ENCODE measurements at places on chromosomes 2 and 18.

DNA sequence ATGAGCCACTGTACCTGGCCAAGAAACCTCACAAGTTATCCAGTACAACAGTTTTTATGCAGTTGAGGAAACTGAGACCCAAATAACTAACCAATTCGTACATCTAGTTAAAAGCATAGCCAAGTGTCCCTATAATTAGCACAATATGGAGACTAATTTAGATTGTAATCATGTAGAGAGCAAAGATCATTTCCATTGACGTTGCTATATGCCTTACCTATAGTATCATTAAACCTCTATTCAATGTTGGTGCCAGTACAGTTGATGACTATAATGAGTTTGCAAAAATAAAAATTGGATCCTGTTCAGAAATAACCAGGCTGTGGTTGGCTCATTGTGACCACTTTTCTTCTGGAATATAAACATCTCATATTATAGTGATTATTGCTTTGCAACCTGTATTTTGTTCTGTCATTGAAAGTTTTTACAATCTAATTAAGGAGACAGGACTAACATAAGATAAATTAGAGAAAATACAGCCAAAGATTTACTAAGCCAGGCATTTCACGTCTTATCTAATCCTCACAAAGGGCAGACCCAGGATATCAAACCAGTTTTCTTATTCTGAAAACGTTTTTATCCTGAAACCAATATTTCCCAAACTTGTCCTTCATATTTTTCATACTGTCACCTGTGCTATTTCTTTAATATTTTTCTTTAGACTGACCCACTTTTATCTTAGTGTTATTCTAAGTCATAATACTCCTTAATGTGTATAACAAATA lies 130.0 kb upstream of the STON1 start:
- DNase-seq: no peak

DNA sequence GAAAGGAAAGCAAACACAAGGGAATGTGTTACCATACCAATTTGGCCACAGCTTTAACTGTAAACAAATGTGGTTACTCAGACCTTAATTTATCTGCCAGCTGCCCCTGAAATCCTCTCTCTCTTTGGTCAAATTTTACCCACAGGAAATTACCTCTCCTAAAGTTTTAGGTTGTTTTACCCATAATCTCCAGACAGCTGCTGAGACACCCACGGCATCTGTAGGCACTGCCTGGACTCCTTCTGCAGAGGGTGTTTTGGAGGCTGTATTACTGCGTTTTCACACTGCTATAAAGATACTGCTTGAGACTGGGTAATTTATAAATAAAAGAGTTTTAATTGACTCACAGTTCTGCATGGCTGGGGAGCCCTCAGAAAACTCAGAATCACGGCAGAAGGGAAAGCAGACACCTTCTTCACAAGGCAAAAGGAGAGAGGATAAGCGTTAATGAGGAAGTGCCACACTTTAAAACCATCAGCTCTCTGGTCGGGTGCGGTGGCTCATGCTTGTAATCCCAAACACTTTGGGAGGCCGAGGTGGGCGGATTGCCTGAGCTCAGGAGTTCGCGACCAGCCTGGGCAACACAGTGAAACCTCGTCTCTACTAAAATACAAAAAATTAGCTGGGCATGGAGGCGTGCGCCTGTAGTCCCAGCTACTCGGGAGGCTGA lies 677.5 kb upstream of the FSHR start:
- no peak for DNase-seq

DNA sequence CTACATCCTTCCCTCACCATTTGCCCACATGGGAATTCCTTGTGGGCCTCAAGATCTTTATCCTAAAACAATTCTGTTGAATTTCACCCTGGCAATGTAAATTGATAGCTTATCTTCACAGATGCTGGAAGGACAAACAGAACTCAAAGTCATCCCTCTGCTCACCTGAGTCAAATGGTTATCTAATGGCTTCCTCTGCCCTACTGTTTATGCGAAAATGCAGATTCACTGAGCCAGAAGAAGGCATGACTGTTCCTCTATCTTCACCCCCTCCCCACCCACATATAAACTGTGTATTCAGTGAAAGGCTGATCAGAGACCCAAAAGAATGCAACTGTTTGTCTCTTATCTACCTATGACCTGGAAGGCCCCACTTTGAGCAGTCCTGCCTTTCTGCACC lies 43.9 kb upstream of the VWA3B start:
- no peak for DNase-seq

DNA sequence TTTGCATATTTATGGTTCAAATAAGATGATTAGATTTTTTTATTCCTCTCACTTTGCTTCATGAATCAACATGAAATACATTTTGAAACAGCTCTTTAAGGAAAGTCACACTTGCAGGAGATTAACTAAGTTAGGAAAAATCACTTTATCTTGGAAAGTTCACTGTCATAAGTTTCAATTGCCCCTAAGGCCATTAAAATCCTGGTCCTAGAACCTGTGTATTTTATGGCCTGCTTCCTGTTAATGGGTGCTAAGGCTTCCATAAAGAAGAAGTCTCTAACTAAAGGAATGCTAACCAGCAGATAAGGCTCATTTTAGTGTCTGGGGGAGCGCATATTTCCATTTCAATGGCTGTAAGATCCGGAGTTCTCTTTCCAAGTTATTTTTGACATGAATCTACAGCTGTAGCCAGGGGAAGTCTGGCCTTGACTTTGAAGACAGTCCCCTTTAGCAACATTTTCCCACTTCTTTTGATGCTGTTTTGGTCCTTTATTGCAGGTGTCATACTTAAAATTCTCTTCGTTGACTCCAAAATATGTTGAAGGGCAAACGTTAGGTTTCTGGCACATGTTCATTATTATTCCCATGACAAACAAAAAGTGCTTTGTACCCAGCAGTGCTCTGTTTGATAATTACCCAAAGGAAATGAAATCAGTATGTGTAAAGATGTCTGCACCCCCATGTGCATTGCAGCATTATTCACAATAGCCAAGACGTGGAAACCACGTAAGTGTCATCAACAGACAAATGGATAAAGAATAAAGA lies 34.4 kb upstream of the SH3BP4 start:
- no peak for DNase-seq

- DNase-seq: no peak
Measured at GRCh38 chr2:212249451-212249850, 289.2 kb downstream of the ERBB4 start.

DNA sequence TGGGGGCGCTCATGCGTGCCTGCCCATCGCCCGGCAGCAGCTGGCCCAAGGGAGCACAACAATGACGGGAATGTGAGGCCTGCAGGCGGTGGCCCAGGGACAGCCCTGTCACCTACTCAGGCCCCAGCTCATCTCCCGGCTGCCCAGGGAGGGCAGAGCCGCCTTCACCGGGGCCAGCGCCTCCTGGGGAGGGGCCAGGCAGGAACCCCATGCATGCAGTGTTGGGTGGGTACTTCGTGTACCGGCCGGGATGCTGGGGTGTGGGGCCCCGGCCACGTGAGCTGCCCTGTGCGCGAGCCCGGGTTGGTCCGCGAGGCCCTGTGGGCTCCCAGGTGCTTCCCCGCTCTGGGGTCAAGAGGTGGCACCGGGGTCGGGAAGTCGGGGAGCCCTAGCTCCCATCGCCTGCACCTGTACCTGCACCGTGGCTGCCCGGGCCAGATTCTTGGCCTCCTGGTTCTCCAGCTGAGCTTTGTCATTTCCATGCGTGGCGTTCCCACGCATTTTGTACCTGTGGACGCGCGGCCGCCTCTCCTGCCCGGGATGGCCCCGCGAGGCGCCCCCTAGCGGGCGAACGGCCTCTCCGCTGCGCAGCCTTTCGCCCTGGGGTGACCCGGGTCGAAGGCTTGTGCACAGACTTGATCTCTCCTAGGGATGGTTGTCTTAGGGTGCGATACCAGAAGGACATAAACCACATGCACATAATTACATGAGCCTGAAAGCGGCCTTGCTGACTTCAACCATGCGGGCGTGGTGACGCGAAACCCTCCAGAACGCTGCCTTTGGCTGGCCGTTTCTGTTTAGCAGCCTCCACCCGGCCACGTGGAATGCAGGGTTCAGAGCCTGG lies 950 bp downstream of the KLHL30 start:
- no peak for DNase-seq

DNA sequence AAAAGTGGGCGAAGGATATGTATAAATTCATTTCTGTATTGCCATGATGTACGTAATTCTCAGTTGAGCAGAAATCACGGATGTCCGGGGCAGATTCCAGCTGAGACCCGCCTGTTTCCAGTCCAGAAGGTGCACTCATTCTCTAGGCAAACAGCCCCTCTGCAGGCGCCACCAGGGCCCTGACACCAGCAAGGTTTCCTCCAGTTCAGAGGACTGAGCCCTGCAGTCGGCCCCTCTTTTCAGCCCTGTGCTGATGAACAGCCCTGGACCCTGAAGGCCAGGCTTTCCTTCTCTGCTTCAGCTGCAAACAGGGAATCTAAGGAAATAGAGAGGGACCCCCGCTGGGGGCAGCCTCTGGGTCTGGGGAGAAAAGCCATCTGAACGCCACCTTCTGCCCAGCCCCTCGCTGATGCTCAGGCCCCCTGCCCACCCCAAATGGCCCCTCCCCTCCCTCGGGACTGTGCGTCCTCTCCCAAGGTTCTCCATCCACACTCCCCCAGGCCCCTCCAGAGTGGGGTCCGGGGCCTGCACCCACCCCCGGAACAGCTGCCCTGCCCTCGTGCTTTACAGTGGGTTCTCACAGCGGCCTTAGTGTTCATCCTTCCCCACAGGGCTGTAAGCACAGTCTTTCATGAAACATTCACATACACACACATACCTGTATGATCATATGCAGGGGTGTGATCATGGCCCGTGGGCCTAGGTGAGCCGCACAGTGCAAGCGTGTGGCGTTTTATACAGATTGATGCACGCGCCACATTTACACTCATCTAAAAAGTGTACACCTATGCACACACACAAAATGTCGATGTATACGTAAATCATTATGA lies 12.1 kb downstream of the COPS9 start:
- DNase-seq: no peak

- no peak for DNase-seq
Measured at GRCh38 chr2:168522446-168522845, 66.4 kb downstream of the CERS6 start.

DNA sequence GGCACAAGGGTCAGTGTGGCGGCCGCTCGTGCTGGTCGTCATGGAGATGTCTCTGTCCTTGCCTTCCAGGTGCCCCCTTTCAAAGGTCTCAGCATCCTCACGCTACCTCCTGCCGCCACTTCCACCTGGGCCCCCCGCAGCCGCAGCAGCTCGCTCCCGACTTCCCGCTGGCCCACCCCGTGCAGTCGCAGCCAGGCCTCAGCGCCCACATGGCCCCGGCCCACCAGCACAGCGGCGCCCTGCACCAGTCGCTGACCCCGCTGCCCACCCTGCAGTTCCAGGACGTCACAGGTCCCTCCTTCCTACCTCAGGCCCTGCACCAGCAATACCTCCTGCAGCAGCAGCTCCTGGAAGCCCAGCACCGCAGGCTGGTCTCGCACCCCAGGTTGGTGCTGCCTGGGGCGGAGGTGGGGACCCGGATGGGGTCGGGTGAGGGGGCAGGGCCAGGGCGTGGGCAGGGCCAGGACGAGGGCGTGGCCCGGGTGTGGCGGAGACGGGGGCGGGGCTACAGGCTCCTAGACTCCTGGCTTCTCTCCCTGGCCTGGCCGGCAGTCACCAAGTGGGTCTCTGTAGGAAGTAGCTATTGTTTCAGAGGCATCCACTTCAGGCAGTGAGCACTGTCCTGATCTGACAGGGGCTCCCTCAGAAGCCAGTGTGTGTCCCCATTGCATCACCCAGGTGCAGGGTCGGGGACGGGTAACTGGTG lies 223.7 kb downstream of the LOXHD1 start:
- DNase-seq: no peak

DNA sequence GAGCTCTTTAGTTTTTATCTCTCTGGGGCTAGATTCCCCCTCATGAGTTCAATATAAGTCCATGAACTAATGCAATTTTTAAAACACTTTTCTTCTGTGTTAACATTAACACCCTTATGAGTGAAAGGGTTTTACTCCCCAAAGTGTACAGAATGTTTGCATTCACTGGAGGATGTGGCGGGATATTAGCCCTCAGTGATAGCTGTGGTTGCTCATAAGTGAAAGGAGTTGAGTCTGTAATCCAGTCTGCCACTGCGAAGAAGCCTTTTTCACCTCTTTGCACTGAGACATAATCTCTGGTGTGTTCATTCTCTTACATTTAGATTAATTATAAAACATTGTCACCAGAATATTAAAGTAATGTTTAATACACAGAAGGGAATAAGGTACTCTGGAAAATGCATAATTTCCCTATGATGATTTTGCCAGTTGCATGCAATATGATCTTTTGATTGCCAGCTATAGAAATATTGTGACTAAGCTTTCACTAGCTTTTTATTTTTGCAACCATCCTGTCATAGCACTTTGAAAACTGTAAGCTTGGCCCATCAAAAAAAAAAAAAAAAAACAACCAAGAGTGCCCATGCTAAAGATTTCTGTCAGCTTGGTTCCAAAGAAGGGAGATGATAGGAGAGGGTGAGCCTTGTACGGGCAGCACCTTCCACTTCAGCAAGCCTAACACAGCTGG lies 113.2 kb downstream of the BCL11A start:
- no peak for DNase-seq

DNA sequence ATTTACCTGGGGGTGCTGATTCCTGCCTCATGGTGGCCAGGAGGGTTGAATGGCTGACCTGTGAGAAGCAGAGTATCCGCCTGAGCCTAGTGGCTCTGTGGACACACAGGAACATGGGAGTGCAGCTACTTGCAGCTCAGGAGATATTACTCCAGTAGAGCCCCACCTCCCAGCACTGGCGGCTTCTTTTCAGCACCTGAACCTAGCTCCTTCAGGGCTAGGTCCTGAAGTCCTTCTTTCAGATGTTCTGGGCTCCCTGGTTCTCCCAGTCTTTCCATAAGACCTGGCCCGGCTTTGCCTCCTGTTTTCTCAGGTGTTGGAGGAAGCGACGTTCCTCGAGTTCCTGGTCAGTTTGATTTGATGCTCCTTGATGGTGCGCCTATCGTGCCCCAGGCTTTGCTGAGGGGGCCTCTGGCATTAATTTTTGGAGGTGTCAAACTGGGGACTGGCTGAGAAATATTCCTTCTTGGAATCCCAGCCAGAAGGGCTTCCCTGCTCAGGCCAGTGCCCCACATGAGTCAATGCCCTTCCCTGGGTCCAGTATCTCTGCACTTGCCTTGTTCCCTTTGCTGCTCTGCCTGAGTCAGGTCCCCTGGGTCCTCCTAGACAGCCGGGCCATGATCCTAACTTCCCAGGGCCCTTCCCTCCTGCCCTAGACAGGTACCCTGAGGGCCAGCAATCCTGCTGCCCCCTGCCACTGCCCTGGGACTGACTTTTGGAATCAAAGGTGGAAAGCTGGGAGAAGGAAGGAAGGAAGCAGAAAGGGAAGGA lies 110.7 kb upstream of the HAAO start:
- DNase-seq: no peak

DNA sequence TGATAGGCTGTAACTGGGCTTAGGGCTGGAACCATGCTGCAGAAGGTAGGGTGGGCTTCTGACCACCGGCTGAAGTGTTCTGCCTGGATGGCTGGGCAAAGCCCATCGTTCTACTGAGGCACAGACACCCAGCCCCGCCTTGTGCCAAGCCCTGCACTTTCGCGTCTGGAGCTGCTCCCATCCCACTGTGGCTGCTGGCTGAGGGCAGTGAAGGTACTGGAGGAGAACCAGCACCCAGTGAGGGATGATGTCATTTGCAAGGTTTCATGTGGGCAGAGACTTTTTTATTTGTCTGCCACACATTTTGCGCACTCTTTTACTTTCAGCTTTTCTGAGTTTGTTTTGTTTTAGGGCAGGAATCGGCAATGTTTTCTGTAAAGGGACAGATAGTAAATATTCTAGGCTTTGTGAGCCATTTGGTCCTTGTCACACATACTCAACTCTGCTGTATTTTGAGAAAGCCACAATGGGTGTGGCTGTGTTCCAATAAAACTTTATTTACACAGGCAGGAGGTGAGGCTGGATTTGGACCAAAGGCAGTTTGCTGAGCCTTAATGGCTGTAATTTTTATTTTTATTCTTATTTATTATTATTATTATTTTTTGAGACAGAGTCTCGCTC lies 85.6 kb downstream of the ASB1 start:
- DNase-seq: no peak

Measured in DND-41 (cell line).